ENCODE measurements at places on chromosomes 13 and 19.
A peak's percentile ranks its signal among the peaks of the same experiment; 100 is the strongest.

DNA sequence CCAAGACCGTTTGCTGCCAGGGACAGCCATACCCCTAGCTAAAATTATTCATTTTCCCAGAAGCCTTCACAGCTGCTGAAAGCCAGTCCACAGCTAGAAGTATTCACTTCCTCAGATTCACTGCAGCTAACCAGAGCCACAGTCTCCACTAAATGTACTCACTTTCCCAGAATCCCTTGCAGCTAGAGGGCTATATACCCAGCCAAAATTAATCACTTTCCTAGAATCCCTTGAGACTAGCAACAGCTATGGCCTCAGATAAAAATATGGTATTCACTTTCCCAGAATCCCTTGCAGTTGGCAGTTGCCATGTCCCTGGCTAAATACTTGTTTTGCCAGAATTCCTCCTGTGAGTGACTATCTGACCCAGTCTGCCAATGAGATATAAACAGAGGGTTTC is 13.8 kb upstream of the MEIS3 start:
- DNase-seq = no peak

DNA sequence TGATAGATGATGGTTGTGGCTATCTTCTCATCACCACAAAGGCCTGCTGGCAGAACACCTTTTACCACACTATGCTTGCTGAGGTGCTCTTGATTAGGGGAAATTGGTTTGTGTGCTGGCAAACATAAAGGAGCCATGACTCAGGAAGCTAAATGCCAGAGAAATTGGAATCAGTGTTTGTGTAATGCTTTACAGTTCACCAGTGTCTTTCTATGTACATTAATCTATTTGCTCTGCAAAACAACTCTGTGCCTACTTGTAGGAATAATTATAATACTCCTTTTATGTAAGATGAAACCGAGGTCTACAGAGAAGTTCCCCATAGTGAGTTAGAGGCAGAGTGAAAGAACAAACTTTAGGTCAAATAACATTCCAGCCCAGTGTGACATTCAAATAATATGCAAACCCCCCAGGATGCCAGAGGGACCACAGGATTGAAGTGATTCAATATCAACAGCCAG is 390.5 kb upstream of the HTR2A start:
- no peak for DNase-seq

- no peak for DNase-seq
These were observed 51.8 kb downstream of the MLLT1 start for GRCh38 chr19:6227936-6228325.

- peak; percentile 43 for DNase-seq
These were observed 12.8 kb downstream of the POLR2E start for GRCh38 chr19:1082165-1082927.

DNA sequence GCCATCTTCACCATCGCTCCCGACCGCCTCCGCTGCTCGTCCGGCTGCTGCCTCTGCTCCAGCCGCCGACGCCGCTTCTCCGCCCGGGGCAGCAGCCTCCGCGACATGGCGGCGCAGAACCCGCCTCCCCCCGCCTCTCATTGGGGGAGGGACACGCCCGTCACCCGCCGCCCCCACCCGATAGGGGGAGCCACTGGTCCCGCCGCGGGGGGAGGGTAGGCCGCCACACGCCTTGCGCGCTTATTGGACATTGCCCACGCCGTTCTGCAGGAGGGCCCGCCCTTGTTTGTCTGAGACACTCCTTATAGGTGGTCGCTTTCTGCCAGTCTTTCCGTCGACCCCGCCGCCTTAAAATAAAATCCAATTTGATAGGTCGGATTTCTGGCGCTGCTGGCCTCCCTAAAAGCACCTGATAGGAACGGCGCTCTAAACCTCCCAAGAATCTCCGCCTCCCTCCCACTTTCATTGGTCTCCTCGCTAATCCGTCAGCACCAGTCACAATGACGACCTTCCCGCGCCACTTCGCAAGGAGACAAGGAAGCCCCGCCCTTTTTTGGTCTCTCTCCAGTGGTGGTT is at the start of gene HNRNPL:
TSS of gene HNRNPL (minus strand) at position 127 of the 576 bp plus-strand sequence. CDS start at position 107, 20 bp downstream.
- DNase-seq = peak; percentile 99

DNA sequence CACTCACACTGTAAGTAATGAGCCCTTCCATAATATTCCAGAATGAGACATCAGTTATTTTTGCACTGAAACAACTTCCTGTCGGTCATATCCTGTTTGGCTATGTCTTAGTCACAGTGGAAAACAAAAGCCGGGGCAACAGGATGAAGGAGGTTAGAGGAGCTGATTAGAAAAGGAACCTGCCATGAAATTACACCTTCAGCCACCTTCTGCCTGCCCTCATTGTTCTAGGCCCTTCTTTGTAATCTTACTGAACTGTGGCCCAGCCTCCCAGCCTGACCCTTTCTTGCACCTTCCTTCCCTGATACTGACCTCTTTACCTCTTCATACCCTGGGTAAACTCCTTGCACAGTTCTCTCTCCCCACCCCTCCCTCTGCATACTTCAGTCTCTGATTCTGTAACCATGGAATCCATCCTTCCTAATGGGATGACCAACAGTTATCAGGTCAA is 67.3 kb downstream of the DOCK9 start:
- DNase-seq = no peak

- no peak for DNase-seq
These were observed 1215.6 kb downstream of the EFNB2 start for GRCh38 chr13:105319875-105320274.

DNA sequence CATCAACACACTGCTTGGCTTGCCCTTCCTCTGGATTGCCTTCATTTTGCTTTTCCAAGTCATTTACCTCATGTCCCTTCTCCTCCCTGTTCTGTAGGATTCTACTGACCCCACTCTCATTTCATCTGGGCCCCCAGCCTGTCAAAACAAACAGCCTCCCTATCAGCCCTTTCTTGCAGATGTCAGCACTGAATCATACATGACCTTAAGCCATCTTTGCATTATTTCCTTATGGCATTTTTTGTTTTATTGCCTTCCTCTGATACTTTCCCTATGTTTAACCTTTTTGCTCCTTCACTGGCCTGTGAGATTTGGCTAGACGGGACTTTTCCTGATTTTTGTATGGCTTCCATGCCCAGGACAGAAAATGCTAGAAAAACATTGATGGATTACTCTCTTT is 8.7 kb downstream of the LRCH1 start:
- no peak for DNase-seq

DNA sequence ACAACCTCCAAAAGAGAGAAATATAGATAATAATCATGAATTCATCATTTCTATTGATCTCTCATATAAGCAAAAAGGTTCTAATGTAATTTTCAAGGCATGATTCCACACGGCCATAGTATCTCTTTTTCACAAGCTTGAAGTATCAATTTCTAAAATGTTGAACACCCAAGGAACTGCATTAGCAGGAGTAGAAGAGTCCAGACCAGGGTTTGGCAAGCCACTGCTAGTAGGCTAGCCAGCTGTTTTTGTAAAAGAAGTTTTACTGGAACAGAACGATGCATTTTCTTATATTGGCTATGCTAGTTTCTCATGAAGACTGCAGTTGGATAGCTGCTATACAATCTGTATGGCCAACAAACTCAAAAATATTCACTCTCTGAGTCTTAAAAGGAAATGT is 481.5 kb upstream of the MIR17HG start:
- no peak for DNase-seq
